ENCODE measurements at places on chromosomes 2 and 18.

DNA sequence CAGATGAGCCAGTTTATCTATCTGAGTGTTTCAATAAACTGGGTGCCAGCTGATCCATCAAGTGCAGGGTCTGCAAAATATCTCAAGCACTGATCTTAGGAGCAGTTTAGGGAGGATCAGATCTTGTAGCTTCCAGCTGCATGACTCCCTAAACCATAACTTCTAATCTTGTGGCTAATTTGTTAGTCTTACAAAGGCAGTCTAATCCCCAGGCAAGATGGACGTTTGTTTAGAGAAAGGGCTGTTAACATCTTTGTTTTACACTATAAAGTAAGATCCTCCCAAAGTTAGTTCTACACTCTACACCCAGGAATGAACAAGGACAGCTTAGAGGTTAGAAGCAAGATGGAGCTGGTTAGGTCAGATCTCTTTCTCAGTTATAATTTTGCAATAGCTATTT lies 28.7 kb upstream of the HNMT start:
- no peak for DNase-seq

DNA sequence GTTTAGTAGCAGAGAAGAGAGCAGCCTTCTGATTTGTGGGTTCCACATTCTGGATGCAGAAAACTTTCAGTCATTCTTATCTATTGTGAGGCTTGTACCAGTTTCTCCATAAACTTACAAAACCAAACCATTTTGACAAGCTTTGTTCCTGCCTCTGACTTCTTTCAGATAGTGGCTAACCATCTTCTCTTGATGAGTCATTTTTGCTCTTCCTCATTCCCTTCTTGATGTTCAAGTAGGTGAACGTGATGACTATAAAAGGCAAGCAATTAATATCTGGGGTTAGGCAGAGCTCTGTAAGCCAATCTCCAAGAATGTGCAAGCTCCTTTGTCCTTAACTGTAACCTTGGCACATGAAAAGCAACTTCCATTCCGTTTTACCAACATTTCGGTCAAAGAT lies 2083.1 kb upstream of the PIK3C3 start:
- DNase-seq, result peak; percentile 26

DNA sequence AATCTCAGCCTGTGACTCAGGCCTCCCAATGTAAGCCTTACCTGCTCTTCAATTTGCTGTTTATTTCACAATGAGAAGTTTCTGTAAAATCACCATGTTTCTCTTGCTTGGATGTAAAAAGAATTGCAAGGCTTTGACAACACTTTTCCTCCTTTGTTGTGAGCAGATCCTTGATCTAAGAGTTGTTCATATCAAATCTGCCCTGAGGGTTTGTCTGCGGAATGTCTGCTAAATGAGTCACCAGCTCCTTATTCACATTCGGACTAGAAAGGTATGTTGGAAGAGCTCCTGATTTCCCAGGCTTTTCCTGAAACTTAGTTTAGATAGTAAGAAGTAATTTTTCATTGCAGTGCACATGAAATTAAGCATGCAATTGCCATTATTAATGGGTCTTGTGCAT lies 268.2 kb upstream of the TCF4 start:
- DNase-seq, result peak; percentile 34

GRCh38 chr2:120952318-120952717 lies 216.7 kb downstream of the GLI2 start:
- no peak for DNase-seq

DNA sequence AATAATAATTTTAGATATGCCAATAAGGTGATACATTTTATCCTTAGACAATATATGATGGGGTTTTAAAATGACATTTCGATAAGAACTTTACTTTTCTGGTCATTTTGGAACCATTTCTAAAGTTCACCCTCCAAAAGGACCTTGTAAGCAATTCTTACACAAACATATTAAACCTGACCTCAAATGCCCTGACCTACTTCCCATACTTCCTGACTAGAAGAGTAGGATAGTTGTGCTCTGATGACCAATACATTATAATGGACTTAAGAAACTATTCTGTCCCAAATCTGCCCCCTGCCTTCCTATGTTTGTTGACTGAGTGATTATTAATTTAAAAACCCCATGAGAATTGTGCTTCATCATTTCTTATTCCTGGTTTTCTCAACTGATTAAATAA lies 24.6 kb downstream of the GCA start:
- no peak for DNase-seq

DNA sequence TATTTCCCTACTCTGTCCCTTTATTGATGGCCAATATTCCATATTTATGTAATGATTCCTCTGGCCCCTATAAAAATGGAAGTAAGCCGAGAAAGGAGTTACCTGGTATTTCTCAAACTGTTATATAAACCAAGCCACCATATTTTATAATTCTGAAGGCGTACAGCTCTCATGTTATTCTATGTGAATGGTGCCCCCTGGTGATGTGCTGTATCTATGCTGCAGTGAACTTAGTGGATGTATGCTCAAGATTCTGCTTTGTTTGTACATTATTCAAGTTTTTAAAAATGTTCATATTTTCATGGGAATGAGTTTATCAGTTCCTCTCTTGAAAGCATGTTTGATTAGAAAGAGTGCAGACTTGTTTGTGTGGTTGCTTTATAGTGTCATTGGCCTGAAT lies 194.5 kb upstream of the LRRTM1 start:
- DNase-seq, result peak; percentile 67

GRCh38 chr2:96249654-96250053 lies 16.1 kb downstream of the TMEM127 start:
- DNase-seq, result no peak

- DNase-seq, result peak; percentile 83
Measured at GRCh38 chr18:23828426-23828825, 139.2 kb downstream of the LAMA3 start.

DNA sequence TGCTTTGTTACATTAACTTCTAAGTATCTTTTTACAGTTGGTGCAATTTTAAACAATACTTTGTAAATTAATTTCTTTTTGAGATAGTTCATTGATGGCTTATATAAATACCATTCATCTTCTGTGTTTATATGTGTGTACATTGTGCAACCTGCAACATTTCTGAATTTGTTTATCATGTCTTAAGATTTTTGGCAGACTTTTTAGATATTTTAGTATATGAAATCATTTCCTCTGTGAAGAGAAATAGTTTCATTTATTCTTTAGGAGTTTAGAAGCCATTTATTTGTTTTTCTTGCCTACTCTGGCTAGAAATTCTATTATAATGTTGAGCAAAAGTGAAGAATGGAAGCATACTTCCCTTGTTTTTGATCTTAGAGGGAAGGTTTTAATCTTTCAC lies 337.8 kb upstream of the DSEL start:
- no peak for DNase-seq

DNA sequence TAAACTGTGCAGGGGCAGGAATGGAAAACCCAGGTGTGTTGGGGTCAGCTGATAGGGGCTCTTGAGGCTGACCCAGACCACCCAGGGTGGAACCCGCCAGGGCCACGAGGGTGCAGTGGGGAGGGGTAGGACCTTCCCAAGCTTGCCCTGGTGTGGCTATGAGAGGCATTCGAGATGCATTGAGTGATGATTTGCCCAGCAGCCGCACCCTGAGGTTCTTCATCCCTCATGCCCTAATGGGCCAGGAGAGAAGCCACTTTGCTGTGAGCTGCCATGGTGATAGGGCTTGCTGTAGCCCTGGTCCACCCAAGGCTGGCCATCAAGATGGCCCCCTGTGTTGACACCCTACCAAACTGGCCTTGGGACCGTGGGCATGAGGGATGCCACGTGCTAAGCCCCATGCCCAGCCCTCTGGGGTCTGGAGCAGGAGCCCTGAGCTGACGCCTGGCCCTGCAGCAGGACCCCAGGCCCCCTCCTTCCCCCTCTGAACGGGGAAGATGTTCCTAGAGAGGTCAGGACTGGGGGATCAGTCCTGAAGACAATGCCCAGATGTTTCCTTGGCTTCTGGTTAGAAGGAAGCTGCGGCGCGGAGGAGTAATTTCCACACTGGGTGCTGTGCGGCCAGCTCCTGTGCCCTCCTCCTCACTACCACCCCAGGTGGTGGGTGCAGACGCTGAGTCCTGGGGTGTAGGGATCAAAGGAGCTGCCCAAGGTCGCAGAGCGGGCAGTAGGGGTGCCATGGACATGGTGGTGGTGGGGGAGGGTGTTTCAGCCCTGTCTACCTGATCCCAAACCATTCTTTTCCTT lies 122.5 kb upstream of the HDAC4 start:
- DNase-seq, result no peak

GRCh38 chr2:133651861-133652260 lies 83.6 kb upstream of the NCKAP5 start:
- DNase-seq, result no peak

GRCh38 chr2:198706476-198707082 lies 751.2 kb downstream of the SATB2 start:
- DNase-seq, result no peak

DNA sequence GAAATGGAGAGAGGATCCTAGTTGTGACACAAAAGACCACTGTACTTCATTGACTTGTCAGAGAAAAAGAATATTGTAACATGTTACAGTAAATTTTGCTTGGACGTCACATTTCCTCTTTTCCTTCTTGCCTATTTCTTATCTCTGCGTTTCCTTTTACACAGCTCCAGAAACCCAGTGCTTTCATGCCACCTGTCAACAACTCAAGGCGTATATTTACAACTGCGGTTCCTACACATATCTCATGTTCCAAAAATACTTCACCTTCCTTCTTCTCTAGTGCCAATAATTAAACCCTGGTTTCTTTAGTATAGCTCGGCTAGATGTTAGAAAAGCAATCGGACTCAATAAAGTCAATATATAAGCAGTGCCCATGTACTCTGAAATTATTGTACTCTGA lies 911.5 kb upstream of the FSHR start:
- no peak for DNase-seq

GRCh38 chr2:142585785-142586184 lies 291.7 kb upstream of the KYNU start:
- no peak for DNase-seq

DNA sequence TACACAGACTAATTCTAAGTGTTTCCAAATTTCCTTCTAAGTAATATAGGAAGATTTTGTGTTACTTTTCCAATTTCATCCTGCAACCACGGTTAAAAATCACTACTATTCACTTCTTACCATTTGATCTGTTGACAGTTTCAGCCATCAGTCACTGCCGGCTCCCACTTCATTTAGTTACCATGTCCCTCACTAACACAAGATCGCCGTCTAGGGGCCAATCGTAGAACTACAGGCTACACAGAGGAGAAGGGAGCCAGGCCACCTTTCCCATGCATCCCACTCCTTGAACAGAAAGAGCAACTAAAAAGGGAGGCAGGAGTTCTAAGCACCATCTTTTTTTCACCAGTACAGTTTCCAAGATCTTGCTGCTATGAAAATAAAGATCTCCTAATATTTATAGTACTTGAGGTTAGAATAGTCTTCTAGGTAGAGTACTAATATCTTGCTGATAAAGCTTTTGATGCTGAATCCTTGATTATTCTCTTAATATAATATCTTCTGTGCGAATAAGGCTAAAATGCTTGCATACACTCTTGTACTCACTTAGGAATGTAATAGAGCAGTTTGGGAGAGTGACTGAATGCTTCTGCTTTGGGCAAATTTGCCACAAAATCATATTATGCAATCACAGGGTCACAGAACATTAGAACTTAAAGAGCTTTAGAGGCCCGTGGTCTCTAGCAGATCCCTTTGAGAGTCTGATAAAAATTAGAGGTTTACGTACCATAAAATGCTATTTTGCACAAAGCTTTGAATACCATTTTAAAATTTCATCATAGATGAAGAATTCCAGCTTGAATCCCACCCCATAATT lies 39.5 kb upstream of the CYP1B1 start:
- DNase-seq, result peak; percentile 47

- no peak for DNase-seq
Measured at GRCh38 chr18:42025491-42025890, 70.5 kb downstream of the PIK3C3 start.

DNA sequence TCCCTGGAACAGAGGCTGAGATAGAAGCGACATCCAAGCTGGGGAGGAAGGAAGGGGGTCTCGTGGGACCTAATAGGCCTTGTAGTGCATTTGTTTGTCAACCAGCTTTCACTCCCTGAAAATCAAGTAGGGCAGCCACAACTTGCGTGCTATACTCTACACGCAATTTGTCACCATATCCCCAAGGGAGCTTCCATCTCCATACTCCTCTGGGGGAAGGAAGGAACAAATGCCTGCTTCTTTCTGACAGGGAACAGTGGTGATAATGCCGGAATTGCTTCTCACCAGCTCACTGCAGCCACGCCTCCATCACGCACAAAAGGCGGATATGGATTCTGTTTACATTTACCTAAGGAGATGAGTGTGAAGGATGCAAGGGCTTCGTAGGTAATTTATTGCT lies 213.4 kb downstream of the TMEM163 start:
- DNase-seq, result peak; percentile 63

DNA sequence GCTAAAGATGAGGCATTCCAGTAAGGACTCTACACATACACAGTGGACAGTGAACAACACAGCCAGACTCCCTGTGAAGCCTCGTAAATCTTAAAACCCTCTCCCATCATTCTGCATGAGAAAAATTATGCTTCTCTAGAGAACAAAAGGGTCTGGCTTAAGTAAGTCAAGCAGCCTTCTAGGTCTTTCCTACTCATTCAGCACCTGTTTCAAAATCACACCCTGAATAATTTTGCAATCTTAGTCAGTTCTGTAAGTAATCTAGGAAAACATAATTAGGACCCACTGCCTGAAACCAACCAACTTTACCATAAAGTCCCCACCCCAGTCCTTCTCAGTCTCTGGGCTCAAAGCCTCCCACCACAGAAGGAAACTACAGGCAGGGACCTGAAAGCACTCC lies 19.7 kb downstream of the IAH1 start:
- DNase-seq, result no peak

DNA sequence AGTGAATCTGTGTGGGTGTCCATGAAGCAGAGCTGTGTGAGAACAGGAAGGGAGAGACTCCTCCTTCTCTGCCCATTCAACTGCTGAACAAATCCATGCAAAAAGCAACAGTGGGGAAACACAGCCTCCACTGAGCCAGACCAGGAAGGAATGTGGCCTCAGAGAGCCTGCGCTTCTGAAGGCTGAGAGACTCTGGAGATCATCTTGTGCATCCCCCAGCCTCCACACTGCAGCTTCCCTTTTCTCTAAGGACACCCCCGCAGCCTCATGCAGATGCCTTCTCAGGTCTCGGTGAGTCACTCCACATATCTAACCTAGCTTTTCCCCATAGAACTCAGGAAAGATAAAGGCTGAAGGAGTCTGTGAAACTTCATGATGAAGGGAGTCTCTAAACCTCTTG lies 402.9 kb downstream of the TNS1 start:
- no peak for DNase-seq

DNA sequence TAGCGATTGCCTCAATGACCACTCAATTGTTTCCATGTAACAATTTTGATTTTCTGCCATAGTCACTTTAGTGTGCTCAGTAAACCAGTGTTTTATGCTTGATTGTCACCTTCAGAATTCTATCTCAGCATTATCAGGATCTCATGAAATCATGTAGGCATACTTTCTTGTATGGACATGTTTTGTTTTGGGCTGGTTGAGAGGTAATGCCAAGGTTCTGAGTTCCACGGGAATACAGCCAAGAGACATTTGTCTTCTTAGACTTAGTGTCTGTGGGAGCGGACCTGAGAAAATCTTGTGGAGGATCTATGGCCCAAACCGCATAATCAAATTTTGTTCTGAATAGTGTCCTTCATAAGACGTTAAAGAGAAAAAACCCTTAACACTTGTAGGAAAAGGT lies 10.2 kb downstream of the MSTN start:
- DNase-seq, result no peak

Data from NCI-H69 (cell line).